ENCODE measurements at places on chromosomes 1 and 21.

- DNase-seq = no peak
Observed at GRCh38 chr1:48092401-48092800, 95.2 kb upstream of the TRABD2B start.

GRCh38 chr1:116972674-116973030, 28.9 kb upstream of the CD101 start:
- DNase-seq = no peak

DNA sequence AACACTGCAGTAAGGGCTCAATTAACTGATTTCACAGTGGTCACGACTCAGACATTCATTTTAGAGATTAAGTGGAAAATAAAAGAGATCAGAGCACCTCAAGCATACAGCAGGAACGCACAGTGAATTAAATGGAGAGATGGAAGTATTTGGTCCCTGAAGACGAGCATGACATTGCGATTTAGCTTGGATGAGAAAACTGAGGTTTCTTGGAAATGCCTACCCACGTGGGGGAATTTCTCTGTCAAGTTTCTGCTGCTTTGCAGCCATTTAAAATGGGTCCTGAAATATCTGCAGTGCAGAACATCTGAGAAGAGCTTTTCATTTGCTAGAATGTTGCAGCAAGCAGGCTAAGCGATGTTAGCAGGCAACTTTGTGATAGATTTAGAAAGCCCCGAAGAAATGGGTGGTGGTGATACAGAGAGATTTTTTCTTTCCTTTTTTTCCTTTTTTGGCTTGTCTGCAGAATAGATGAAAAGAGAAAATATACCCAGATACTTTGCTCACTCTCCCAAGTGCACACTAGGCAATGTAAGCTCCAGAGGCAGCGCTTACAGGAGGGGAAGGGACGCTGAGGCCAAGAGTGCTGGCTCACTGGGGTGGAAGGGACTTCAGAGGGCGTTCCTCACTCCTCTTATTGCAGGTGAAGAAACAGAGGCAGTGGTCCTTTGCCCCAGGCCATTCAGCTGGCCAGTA, 258.0 kb downstream of the KCNJ6 start:
- no peak for DNase-seq

DNA sequence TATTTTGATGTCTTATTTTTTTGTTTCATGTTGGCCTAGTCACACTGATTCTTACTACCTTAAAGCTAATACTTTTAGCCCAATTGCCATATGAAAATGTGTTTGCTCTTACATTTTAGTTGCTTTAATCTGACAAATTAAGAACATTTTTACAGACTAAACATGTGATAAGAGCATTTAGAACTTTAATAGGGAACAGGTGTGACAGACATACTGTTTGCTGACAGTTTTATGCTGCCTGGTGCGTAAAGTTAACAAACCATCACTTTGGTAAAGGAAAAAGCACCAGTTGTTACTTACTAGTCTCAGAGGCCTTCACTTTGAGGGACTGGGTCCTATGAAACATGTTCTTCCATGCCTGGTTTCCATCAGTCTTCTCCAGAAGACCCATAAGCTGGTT, 14.7 kb downstream of the CMPK1 start:
- no peak for DNase-seq

DNA sequence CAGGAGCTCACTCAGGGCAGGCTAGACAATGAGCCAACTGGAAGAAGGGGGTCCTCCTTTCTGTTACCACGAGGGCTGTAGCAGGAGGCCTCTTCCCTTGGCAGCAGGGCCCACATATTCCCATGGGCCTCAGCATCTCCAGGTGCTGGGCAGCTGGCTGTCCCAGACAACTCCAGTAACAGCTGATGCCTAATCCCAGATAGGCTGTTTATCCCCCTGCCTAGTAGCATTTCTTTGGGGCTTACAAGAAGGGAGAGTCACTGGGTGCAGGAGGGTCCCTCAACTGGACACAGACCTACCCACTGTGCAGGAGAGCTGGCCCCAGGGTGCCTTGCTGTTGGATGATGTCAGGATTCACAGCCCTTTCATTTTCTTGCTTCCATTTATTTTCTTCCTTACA, 278.2 kb downstream of the DSCAM start:
- DNase-seq = no peak

DNA sequence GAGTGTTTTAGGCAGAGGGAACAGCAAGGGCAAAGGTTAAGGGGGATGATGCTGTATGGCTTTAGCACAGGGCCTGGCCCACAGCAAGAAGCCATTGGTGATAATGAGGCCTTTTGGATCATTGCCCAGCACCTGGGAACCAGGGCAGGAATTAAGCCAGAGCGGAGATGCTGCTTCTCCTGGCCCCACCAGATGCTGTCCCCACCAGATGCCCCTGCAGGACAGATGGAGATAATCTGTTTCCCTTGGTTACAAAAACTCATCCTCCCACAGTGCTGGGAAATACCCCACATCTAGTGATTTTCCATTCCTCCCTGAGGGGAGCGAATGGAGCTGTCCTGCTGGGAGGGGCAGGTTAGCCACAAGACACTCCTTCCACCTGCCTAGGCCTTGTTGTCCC, 18.8 kb downstream of the OPRD1 start:
- DNase-seq = no peak

DNA sequence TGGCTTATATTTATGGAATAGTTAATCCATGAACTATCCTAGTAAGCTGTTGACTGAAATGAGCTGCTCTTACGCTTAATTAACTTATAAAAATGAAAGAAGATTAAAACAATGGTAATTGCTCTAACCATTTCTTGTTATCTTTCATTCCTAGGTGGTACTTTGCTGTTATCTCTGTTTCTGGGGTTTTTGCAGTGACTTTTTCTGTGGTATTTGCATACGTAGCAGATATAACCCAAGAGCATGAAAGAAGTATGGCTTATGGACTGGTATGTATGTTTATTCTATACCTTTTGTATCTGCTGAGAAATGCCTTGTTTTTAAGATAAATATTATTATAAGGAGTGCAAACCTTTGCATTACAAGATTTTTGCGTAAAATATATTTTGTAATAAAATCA, 71.0 kb downstream of the SASS6 start:
- DNase-seq = no peak

DNA sequence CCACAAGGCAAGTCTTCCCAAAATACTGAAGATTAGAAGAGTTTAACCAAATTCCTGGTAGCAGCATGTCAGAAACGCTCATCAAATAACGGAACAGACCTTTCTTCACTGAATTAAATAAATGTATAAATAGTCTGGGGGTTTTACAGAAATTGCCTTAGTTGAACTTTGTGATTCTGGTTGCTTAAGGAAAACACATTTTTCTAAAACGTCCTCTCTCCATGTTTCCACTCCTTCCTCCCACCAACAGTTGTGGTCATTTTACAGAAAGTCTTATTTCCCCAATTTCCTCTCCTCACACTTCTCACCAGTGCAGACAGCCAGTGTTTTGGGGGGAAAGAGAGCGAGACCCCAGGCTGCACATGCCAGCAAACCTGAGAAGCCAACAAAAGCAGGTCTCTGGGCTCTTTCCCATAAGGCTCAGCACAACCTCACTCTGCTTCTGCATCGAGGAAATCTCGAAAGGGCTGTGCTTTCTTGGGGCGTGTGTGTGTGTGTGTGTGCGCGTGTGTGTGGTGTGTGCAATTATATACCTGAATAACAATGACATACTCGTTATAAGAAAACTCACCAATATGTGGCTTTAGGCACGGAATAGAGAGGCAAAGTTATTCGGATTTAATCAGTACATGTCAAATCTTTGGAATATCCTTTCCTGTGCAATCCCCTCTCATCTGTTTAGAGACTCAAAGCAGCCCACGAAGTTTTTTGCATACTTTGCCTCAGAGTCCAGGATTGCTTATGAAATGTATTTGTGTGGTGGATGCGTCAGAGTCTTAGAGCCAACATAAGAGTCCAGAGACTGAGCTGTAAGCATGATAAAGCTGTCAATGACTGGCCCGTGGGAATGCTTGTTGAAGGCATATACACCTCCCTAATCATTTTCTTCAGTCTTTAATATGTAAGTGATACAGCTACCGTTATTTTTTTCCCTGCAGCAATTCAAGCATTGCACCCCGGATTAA, 2.0 kb downstream of the KCNJ15 start:
- no peak for DNase-seq

DNA sequence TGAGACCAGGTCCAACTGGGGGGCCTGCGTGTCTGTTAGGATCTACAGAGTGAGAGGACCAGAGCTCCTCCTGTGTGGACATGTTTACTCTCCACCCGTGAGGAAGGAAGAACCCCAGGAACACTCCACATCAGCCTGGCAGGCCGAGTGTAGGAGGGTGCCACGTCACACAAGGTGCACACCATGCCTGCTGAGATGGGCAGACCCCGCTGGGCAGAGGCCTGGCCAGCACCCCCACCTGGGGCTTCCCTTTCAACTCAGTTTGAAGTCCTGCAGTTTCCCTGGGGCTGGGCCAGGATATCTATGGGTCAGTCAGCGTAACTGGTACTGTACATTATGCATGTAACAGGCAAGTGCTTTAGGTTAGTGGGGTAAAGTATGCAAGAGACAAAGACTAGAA, 30.1 kb upstream of the PCBP3 start:
- no peak for DNase-seq

DNA sequence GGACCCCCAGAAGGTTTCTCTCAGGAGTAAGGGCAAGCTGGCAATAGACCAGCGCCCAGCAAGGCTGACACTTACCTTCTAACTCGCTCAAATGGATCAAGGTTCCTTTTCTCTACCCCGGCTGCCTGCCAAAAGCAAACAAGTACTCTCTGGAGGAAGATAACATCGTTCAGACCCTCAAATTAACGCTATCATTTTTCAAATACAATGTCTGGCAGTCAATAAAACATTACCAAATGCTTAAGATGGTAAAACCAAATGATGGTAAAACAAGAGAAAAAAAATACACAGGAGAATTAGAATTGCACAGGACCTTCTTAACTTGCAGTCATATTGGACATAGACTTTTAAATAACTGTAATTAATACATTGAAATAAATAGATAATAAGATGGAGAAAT, 148.1 kb downstream of the SPATA46 start:
- no peak for DNase-seq

- no peak for DNase-seq
Observed at GRCh38 chr21:34956416-34957316, 92.4 kb downstream of the RUNX1 start.

GRCh38 chr1:1436630-1437032, 1.1 kb downstream of the VWA1 start:
- DNase-seq = no peak

- no peak for DNase-seq
Observed at GRCh38 chr1:97137862-97138514, 416.4 kb downstream of the PTBP2 start.

DNA sequence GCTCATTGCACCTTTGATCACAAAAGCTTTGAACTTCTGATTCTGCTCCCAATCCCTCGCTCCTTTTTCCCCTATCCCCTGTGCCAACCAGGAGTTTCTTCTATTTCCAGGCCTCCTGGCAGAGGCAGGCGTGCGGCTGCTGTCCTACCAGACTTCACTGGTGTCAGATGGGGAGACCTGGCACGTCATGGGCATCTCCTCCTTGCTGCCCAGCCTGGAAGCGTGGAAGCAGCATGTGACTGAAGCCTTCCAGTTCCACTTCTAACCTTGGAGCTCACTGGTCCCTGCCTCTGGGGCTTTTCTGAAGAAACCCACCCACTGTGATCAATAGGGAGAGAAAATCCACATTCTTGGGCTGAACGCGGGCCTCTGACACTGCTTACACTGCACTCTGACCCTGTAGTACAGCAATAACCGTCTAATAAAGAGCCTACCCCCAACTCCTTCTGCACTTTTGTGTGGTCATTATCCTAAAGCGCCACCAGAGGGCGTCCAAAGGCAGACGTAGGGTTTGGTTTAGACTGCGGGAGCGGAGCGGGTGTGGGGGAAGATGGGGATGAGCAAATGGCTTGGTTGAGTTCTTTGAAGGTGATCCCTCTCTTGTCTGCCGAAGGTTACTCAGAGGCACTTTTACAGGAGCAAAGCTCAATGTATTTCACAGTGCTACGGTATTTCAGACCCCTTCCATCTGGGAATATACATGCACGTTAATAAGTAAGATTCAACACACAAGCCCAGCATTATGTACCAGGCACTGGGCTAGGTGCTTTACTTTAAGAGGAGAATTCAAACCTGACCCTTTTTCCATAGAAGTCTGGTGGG, 24.7 kb downstream of the HMGCS2 start:
- peak; percentile 2 for DNase-seq

DNA sequence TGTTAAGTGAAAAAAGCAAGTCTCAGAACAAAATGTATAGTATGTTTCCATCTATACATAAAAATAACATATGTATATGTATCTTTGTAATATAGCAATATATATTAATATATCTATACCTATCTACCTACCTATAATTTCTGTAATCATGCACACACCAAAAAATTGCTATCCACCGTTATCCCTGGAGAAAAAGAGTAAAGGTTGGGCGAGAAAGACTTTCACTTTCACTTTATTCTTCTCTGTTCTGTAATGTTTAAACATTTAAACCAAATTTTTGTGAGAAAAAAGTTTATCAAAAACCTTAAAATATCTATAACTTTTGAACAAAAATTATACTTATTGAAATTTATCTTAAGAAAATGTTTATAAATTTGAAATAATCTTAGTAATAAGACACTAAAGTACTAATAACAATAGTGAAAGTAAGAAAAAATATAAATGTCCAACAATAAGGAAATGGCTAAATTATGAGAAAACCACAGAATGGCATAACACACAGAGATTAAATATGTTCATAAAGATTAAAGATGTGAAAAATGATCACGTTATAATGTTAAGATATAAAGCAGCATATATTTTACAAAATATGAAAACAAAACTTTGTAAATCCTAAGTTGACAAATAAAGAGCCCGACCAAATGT, 74.0 kb upstream of the LRRC53 start:
- no peak for DNase-seq

DNA sequence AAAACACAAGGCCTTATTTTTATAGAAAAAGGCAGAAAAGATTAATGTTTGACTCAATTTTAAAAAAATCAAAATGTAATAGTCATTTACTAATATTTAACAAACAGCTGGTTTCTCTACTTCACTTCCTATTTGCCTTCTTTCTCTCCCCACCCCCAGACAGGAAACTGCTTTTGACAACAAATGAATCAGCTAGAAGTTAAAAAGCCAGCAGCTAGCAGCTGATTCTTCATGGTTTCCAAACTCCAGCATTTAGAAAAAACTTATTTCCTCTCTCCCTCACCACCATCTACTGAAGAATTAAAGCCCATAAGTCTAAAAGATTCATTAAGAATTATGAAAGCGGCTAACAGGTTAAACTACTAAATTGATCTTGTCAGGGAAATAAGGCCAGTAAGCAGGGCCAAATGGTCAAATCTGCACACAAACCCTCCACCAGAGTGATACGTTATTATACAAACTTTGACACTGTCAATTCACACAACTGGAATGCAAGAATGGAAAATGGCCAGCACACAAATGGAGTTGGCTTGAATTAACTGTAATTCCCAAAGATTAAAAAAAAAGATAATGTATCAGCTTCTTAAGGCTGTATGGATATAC, 4.0 kb downstream of the WDR26 start:
- DNase-seq = no peak

DNA sequence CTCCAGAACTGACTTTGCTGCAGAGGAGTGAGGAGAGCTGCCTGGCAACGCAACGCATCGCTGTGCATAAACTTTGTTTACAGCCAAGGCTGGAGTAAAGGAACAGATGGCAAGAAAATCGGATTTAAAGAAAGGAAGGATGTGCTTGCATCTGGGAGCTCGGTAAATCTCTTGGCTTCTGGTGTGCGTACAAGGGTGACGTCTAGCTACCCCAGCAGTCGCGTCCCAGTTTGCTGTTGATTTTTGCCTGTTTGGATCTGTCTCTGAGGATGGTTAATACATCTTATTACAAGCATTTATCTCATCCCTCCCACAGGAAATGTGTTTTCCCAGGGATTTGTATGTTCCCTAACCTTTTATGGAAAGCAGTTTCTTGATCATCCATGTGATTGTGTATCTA, 73.3 kb upstream of the RALGPS2 start:
- no peak for DNase-seq

Measured in activated naive CD4-positive, alpha-beta T cell (primary cell).